ENCODE measurements at places on chromosomes 1 and 21. TPM values are rescaled to one million over a fixed set of nuclear protein-coding genes. Genes with fewer than 3 reads are reported as not detected.

NUP210L gene
- total RNA-seq: 2.1 TPM

CDC7 gene
- total RNA-seq: 4.3 TPM

KIAA0040 gene
- total RNA-seq: 44.8 TPM

FAM177B gene
- 0.20 TPM for total RNA-seq

ANKRD34A gene
- total RNA-seq: 0.69 TPM

PUSL1 gene
- total RNA-seq: 14.2 TPM

TRIM67 gene
- total RNA-seq: not detected

GBP2 gene
- total RNA-seq: 40.8 TPM

RALGPS2 gene
- 5.3 TPM for total RNA-seq

LCE1D gene
- not detected for total RNA-seq

S100A7A gene
- total RNA-seq: not detected

ZFP69B gene
- total RNA-seq: 1.3 TPM

DNA sequence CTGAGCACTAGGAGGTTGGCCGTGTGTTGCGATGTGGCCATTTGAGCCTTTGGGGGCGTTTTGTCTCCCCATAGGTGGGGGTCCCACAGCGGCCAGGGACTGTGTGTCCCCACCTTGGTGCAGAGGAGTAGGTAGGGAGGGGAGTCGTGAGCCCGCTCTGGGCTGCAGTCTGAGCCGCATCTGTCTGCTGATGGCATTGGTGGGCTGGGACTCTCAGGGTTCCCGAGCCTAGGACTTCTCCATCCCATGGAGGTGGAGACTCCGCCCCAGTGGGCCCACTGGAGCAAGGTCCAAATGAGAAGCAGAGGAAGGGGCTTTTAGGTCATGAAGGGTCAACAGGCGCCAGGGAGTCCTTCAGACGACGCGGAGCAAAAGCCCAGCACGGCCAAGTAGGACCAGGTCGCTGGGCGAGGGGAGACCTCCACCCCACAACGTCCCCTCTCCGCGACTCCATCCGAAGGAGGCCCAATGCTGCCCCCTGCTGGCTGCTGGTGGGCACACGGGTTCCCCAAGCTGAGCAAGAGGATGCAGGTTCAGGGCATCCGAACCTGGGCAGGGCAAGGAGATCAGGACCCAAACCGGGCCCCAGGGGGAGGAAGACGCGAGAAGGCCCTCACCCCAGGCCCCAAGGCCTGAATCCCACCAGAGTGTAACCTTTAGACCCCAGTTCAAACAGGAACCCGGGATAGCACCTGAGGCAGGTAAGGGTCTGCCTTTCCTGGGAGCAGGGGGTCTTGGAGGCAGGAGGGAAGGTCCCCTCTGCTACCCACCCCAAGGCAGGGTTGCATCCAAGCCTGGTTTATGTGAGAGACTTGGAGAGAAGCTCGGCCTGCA, 14.9 kb downstream of the TTC34 start:
- peak; percentile 80 for DNase-seq

DNA sequence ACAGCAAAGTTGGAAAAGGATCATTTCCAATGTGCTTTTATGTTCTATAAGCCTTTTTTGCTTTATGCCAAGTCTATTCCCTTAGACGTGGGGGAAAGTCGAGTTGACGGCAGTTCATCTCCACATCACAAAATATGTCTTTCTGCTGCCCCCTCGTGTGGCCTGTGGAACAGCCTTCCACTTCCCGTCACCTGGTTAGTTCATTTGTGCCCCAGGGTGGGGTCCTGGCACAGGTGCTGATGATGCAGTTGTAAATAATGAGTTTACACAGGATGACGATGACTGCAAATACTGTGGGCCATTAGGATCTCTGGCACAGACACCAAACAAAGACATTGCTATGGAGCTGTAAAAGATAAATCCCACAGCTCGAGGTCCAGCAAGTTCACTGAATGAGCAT, 10.0 kb upstream of the OTUD3 start:
- DNase-seq: no peak

- DNase-seq: no peak
Measured at GRCh38 chr1:45541193-45541592, 9.4 kb upstream of the AKR1A1 start.

GRCh38 chr1:208185801-208186231, 58.4 kb downstream of the PLXNA2 start:
- DNase-seq: no peak

DNA sequence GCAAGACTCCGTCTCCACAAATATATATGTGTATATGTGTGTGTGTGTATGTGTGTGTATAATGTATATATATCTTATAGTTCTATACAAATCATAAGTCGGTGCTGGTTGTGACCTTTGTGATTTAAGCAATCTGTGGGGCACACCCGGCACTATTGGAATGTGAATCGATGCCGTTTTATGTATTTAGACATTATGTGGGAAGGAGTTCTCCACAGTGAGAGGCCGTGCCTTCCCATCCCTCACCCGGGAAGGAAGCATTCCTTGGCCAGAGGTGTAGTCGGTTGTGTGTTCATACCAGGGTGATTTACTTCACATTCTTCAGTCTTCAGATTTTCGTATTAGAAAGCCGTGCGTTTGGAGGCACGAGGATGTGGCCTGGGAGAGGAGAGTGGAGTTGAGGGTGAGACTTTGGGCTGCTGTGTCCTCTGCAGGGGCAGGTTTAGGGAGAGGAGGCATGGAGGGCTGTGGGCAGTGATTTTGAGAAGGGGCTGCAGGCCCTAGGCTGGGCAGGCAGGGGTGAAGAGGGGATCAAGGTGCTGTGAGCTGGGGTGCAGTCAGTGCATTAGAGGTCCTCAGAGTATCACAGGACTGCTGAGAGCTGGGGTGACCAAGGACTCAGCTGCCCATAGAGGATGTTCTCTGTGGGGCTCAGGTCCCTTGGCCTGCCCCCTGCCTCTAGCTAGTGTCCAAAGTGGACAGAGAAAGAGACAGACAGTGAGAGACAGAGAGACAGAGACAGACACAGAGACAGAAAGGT, 57.7 kb downstream of the TRIM11 start:
- no peak for DNase-seq

GRCh38 chr1:198830412-198830811, 191.6 kb downstream of the PTPRC start:
- DNase-seq: no peak

DNA sequence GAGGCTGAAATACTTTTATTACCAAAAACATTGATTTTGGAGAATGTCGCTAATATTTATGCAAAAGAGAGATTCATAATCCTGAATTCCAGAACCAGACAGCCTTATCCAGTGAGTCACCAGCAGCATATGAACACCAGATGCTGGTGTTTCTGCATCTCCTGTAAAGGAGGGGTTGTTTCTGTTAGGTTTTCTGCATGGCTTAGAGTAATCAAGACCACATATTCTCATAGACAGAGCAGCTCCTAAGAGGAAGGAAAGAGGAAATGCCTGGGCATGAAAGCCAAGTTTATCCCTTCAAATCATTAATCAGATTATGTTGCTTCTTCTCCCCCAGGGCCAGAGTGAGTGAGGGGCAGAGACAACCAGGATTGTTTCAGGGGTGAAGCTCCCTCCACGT, 86.2 kb downstream of the NGF start:
- no peak for DNase-seq

DNA sequence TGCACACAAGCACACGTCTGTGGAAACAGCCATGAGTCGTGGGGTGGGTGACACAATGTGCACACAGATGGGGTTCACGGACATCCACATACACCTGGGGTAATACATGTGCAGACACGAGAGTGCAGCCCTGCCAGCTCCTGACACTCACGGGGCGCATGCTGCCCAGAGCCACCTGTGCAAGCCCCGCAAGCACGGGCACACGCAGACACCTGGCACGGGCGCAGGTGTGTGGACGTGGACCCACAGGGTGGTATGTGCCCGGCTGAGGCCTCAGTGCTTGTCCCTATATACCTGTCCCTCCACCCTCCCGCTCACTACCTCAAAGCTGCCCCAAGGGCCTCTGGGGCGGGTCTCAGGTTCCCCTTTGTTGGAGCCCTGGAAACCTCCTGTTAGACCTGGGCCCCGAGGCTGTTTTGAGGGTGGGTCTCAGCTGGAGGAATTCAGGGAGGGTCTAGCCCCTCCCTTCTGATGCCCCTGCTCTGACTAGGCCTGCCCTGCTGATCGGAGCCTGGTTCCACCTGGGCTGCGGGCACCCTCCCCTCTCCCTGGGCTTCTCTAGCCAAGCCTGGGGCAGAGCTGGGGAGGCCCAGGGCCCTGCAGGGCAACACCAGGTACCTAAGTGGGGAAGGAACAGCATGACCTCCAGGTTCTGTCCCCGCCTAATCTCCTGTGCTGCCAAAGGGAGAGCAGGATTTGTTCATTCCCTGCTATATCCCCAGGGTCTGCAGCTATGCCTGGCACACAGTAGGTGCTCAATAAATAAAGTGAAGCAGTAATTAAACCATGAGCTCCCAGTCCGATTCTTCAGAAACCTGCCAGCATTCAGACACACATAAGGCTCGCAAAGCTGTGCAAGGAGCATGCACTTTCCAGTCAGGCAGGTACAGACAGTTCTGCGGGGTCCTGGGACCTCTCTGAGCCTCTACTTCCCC, 49.1 kb downstream of the DMRTB1 start:
- DNase-seq: no peak

DNA sequence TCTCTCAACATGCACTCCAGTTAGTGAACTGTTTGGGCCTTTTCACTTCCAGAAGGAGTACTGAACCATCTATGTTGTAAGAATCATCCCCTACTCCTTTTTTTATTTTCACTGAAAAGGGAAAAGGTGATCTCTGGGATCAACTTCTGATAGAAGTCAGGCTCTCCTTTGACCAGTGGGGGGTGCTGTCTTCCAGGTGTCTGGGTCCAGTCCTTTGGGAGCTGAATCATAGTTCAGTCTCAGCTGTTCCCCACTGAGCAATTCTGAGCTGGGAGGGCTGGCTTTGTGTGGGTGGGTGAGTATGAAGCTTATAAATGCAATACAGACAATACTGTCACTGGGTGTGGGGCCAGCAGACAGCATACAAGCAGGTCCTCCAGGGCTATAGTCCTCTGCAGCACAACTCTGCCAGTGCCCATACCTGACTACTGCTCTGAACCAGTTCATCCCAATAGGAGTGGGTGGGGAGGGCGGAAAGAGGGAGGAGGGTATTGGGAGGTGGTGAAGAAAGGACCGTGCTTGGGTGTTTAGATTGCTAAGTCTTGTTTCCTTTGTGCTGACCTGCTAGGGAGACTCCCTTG, 12.5 kb upstream of the SARS1 start:
- no peak for DNase-seq

- DNase-seq: no peak
Measured at GRCh38 chr21:15742052-15742670, 12.4 kb downstream of the USP25 start.

DNA sequence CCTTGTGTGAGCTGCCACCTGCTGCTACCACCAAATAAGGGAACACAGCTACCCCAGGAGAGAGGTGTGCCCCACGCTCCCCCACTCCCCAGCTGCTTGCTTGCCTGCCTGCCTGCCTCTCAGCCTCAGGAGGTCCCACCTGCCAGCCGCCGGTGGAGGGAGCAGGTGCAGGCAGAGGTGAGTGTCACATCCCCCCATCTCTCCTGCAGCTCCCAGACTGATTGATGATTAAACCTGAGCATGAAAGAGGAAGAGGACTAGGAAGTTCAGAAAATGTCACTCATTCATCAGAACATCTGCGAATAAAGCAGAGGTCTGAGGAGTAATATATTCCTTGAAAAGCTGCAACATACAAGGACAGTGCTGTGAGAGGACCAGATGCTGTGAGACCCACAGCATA, 58.6 kb upstream of the HIVEP3 start:
- DNase-seq: no peak

GRCh38 chr1:12741946-12742345, 4.1 kb upstream of the CFAP107 start:
- no peak for DNase-seq

GRCh38 chr21:34707876-34708325, 39.1 kb downstream of the CLIC6 start:
- no peak for DNase-seq

DNA sequence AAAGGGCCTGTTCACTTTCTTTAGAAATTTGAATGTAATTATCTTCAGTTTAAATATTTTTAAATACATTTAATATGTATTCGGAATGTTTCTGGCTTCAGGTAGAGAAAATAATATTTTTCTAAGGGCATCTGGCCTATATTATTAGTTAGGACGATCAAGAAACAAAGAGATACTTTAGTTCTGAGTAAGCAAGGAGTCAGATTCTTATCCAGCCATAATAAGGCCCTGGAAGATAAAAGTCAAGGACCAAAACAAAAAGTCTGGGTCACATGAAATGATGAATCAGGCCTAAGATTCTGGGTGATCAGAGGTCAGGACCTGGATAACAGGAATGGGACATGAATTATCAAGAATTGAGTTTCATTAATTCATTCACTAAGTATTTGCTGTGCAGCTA, 6.3 kb downstream of the PHC2 start:
- DNase-seq: no peak

GRCh38 chr1:48602349-48602748, 130.3 kb upstream of the SPATA6 start:
- DNase-seq: no peak

GRCh38 chr1:151405187-151405951, 6.0 kb downstream of the PSMB4 start:
- no peak for DNase-seq

DNA sequence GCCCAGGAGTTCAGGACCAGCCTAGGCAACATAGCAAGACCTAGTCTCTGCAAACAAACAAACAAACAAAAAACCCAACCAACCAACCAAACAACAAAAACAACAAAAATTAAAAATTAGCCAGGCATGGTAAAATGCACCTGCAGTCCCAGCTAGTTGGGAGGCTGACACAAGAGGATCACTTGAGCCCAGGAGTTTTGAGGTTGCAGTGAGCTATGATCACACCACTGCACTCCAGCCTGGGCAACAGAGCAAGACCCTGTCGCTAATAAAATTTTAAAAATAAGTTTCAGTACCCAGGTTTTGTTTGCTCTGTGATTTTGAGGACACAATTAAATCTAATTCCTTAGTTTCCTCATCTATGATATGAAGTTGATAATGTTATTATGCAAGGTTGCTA, 201.3 kb downstream of the SLC45A1 start:
- DNase-seq: no peak

GRCh38 chr1:55699228-55699627, 484.1 kb upstream of the USP24 start:
- no peak for DNase-seq

GRCh38 chr1:228898582-228898992, 163.3 kb downstream of the RHOU start:
- DNase-seq: no peak

GRCh38 chr1:101253976-101254674, 17.3 kb downstream of the S1PR1 start:
- DNase-seq: no peak

DNA sequence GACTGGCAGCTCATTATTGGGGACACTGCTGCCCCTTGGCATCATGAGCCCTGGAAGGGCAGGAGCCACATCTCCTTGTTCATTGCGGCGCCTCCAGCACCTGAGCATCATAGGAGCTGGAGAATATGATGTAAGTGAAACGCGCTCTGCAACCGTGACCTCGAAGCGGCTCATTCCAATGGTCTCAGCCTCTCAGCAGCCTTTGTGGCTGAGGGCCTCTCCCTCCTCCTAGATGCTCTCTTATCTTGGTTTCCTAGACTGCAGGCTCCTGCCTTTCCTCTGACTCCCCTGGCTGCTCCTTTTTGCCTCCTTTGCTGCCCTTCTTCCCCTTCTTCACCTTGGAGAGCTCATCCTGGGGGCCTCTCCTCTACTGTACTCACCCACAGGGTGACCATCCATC, 83.6 kb upstream of the CASZ1 start:
- peak; percentile 48 for DNase-seq
